ENCODE measurements at places on chromosomes 5 and 9. TPM values are rescaled to one million over a fixed set of nuclear protein-coding genes. Genes with fewer than 3 reads are reported as not detected.

The SLC6A19 gene
- total RNA-seq, result not detected

The C5orf52 gene
- not detected for total RNA-seq

The GABRA6 gene
- total RNA-seq, result not detected

The RANBP17 gene
- not detected for total RNA-seq

The CDH10 gene
- total RNA-seq, result not detected

The IL5 gene
- 113 TPM for total RNA-seq

Measured in activated T-helper 2 cell treated with anti-CD3 and anti-CD28 coated beads, Interferon-gamma antibody, Interleukin-2, Interleukin-4, amounts not matched to agents 10 μg/mL and 5 μg/mL and 100 μg/mL, durations not matched to agents 14 hours and 24 hours and 36 hours (primary cell).